ENCODE measurements at places on chromosomes 4 and X.

- DNase-seq, result no peak
Observed at GRCh38 chrX:2696698-2697215, 5.7 kb downstream of the CD99 start.

GRCh38 chr4:148170408-148171365 lies 271.5 kb downstream of the NR3C2 start:
- no peak for DNase-seq

- DNase-seq, result no peak
Observed at GRCh38 chr4:2754848-2755819, 1.0 kb downstream of the TNIP2 start.

DNA sequence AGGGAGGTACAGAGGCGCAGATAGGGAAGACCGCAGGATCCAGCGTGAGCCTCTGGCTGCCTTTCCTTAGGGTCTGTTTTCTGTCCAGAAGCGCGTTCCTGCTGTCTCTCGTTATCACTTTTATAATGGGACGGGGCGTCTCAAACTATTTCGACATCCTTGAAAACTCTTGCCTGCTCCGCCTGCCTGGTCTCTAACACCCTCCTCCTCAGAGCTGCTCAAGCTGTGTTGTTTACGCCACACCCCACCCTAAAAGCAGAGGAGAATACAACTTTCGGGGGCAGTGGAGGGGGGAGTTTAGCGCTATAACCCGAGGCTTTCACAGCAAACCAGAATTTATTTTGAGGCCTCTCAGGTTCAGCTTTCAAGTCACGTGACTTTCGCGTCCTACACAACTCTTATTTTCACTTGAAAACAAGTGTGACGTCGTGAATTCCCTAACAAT lies 646 bp upstream of the FAM3A start:
- DNase-seq, result no peak

GRCh38 chrX:65480960-65481359 lies 53.6 kb downstream of the LAS1L start:
- no peak for DNase-seq

- DNase-seq, result no peak
Observed at GRCh38 chrX:98380106-98380505, 1496.4 kb downstream of the RPA4 start.

GRCh38 chrX:108734426-108734825 lies 1.9 kb downstream of the IRS4 start:
- DNase-seq, result no peak

DNA sequence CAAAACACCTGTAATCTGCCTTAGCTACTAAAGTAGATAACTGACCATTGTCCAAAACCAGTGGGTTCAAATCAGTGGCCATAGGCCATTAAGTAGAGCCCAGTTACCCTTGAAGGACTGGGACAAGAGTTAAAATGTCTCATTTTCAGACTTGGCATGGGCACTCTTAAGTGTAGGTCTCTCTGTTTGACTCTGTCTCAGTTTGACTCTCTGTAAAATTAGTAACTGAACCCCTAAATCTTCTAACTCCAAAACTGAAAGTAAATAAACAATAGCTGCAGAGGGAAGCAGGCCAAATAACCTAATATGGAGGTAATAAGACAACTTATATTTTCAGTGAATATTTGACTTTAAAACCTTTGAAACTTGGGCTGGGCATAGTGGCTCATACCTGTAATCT lies 89.1 kb downstream of the SLC16A2 start:
- no peak for DNase-seq

- DNase-seq, result no peak
Observed at GRCh38 chrX:139554991-139555675, 24.6 kb downstream of the F9 start.

DNA sequence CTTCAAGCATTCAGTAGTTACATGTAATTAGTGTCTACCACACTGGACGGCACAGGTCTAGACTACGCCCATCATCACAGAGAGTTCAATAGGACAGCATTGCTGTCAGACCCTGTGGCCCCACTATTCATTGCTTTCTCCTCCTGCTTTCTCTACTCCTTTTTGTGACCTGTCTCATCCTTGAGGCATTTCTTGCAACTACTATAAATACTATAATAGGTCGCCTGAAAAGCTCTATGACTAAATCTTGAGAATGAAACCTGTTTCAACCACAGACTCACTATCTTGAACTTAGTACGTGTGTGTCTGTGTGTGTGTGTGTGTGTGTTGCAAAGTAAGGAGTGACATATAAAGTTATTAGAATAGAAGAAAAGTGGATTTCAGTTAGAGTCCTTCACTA lies 252.9 kb upstream of the KLF3 start:
- no peak for DNase-seq

Data from KG1 (cell line).